Activated CD4-positive, alpha-beta T cell treated with anti-CD3 and anti-CD28 coated beads, Interleukin-2, amount 10 ng/mL, durations not matched to agents 7 days and 5 days (primary cell): ENCODE measurements at places on chromosomes 5 and 9.
A peak's percentile ranks its signal among the peaks of the same experiment; 100 is the strongest.

GRCh38 chr5:176550275-176550831 is 1.2 kb downstream of the CDHR2 start:
- no peak for DNase-seq

DNA sequence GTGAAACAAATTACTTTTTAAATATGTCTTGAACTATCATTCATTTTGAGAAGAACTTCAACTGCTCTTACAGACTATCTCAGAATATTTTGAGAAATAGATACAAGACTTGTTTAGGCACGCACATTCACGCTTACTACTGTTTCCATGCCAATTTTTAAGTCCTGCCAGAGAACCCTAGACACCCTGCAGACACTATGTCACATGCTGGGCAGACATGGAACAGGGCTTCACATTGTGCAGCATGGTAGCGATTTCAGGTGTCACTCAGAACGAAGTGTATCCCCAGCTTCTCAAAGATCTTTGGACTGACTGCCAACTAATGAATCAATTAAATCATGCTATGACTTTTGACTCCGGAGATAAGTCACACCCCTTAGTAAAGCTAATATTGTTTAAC is 128.7 kb upstream of the SLC27A6 start:
- no peak for DNase-seq

DNA sequence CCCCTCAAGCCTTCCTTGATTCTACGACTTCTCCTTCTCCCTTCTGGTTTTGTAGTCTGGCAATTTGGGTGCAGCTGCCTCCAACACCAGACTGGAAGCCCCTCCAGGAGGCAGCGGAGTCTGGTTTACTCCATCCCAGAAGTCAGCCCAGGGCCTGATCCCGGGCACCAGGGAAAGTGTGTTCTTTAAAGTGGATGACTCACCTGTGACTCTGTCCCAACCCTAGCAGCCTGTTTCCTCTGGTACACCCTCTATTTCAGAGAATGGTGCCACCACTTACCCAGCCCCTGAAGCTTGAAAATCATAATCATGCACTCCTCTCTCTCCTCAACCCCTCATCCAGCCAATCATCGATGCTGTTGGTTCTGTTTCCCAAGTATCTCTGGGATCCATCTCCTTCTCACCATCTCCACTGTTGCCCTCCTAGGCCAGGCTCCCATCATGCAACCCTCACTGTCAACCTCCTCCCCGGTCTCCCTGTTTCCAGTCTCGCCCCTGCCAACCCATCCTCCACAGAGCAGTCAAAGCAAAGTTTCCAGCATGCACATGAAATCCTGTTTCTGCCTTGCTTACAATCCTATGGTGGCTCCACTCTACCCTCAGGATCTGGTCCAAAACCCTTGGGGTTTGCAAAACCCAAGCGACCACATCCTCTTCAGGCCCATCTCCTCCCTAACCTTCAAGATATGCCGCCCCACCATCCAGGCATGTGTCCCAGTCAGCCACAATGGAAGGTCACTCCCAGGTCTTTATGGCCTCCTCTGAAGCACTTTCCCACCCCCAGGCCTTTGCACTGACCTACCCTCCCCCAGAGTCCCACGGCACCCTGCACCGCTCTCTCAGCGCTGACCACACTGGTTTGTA is 10.5 kb downstream of the LHX6 start:
- no peak for DNase-seq

DNA sequence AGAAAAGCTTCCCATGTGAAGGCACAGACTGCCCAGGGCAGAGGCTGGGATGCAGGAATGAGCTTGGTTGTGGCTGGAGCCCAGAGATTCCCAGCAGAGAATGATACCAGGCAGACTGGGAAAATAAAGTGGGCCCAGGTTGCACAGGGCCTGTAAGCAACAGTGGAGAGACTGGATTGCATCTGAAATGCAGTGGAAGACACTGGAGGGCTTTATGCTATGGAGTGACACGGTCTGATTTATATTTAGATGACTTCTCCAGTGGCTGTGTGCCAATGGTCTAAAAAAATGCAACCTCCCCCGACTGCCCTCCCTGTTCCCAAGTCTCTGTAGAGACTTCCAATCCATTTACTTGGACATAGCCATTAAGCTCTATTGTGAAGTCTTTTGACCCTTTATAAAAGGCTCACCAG is 951.1 kb upstream of the DMAC1 start:
- DNase-seq, result no peak

- no peak for DNase-seq
These were observed 28.9 kb downstream of the FNIP1 start for GRCh38 chr5:131767891-131768290.

DNA sequence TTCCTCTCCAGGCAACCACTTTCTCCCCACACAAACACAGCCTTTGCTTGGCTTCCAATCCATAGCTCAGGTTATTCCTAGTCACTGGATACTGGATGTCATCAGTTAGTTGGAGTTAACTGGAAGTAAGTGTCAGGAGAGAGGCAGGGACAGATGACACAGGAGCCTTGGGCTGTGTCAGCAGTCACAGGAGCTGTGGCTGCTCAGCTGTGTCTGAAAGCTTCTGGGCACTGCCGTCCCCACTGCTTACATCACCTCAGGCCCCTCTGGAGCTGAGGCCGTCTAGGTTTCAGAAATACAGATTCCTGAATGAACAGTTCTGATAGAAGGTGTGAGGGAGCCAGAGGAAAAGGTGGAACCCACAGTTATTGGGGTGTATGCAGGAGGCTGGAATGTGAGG is 17.3 kb upstream of the FAM240B start:
- DNase-seq, result no peak

- DNase-seq, result no peak
These were observed 158.0 kb downstream of the DEPDC1B start for GRCh38 chr5:60541980-60542379.

DNA sequence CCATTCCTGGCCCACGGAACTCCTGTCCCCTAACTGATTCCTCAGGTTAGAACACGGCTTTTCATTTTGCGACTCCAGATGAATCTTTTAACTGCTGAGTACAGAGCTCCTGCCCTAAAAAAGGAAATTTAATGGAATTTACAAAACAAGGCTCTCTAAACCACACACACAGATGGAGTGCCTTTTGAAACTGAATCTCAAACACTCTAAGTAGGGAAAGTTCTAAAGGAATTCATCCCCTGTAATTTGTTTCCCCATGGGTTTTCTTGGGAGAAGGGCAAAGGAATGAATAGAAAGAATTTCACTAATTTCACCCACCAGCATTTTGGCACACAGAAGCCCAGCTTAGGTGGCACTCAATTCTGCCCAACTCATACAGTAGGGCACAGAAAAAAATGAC is 106.5 kb downstream of the THBS4 start:
- no peak for DNase-seq

DNA sequence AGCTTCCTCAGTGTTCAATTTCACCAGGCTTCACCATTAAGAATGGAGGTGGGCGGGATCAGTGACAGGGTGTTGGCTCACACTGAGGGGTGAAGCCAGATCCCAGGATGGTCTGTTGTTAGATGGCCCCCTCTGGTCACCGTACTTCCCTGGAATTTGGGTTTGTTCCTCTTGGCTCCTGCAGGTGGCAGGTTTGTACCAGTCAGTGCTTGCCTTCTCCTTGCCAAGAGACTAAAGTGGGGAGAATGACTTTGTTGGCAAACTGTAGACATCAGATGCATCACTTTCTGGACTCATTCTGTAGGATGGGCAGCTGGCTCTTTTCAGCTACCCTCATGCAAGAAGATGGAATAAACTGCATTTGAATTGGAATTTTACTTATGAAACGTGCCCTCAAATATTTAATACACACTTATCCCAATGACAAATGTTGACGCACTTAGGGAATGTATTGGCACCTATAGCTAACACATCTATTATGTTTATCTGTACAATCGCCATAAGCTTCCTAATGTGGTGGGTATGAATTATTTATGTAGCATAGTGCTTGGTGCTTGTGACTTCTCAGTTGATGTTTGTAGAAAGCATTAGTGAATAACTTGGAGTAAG is 31.4 kb upstream of the ANKRD55 start:
- peak; percentile 23 for DNase-seq
